ENCODE measurements at places on chromosomes 11 and 22. TPM values are rescaled to one million over a fixed set of nuclear protein-coding genes. Genes with fewer than 3 reads are reported as not detected.

Gene DERL3
- total RNA-seq = 0.56 TPM

Gene POU2AF3
- total RNA-seq = not detected

Gene CABP7
- not detected for total RNA-seq

Gene SMC1B
- total RNA-seq = not detected

Gene MS4A3
- total RNA-seq = not detected

Gene TSPAN18
- under 0.01 TPM for total RNA-seq

Gene OR2AT4
- total RNA-seq = not detected

Gene FAR1
- total RNA-seq = 57.5 TPM

Gene SLC35F2
- total RNA-seq = 19.4 TPM

Gene BIRC3
- 1.3 TPM for total RNA-seq

Gene OR4A16
- total RNA-seq = not detected

Gene TRIM6
- total RNA-seq = 5.2 TPM

Gene BACE1-AS
- 1.4 TPM for total RNA-seq

Gene MRGPRF
- 10.1 TPM for total RNA-seq

Gene ALDH3B2
- not detected for total RNA-seq

Gene ZP1
- 4.2 TPM for total RNA-seq

Gene LRRN4CL
- 9.6 TPM for total RNA-seq

Gene OR52M1
- total RNA-seq = not detected

Gene C11orf52
- total RNA-seq = 1.4 TPM

Gene SYTL2
- 24.3 TPM for total RNA-seq

Gene ZNF214
- 3.1 TPM for total RNA-seq

Gene MYO7A
- under 0.01 TPM for total RNA-seq

Gene MMP13
- not detected for total RNA-seq

Gene OMP
- 0.56 TPM for total RNA-seq

Gene CNGA4
- 0.19 TPM for total RNA-seq

Gene CNTN5
- 1.5 TPM for total RNA-seq

Gene PKNOX2
- total RNA-seq = 0.38 TPM

Gene MS4A6E
- total RNA-seq = not detected

Gene TYR
- not detected for total RNA-seq

Gene APBB1
- total RNA-seq = 53.3 TPM

All from regular cardiac myocyte (primary cell).